ENCODE measurements at places on chromosomes 11 and 22.

GRCh38 chr11:109416601-109417000 lies 5.4 kb upstream of the C11orf87 start:
- DNase-seq = no peak

DNA sequence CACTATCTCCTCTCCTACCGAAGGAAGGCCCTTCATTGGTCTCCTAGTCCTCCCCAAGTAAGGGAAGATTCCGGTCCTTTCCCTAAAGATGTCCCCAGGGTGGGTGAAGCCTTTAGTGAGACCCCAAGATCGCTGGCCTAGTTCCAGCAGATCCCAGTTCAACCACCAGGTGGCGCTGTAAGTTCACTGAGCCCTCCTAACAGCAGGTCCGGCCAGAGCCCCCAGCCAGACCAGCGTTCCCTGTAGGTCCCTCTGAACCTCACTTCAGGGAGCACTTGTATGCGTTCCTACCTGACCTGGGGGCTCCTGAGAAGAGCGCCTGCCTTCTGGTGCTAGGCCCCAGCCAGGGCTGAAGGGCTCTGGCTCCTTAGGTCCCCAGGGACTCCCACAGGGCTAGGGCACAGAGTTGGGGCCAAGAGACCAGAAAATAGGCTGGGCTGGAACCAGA lies 38.1 kb downstream of the LMO1 start:
- DNase-seq = no peak

DNA sequence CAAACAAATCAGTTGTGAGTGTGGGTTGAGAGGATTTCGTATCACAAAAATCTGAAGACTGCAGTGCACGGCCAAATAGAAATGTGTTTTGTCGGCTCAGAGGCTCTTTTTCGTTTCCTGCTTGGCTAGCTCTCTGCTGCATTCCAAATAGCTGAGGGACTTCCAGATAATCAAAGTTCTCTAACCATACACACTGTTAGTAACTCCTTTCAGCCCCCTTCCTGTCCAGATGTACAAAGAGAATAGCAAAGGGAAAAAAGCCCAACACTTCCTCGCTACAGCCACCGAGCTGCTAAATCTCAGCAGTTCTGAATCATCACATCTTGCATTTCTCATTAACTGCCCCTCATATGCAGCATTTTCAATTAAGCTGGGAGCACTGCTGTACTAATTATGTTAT lies 203.1 kb downstream of the TENM4 start:
- DNase-seq = no peak

DNA sequence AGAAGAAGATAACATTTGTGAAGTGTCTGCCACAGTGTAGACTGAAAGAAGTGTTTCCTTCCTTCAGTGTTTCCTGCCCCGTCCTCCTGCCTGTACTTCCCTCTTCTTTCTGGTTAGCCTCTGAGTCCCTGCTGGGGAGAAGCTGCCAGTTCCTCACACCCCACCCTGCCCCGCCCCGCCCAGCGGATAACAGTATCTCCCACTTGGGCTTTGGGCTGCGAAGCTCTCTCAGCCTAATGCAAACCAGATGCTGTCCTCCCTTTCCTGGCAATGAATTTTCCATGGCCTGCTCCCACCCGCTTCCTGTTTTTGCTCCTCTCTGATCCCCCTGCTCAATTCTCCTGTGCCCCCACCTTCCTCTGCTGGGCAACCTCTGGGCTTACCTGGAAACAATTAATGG lies 5.2 kb upstream of the RAB3IL1 start:
- no peak for DNase-seq

DNA sequence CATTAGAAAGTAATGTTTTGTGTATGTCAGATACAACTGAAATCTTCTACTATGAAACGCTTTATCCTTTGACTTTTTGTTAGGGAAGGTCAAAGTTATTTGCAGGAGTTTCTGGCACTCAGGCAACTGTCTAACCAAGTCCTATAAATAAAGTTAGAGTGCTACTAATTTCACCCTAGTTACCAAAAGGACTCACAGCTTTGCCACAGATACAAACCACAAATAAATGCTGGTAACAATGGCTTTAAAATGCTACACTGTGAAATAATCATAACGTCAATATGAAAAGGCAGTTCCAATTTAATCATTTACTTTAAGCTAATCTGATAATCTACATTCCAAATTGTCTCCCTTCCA lies 124.3 kb downstream of the RBFOX2 start:
- no peak for DNase-seq

GRCh38 chr22:36926721-36927435 lies 13.4 kb downstream of the CSF2RB start:
- DNase-seq = no peak

DNA sequence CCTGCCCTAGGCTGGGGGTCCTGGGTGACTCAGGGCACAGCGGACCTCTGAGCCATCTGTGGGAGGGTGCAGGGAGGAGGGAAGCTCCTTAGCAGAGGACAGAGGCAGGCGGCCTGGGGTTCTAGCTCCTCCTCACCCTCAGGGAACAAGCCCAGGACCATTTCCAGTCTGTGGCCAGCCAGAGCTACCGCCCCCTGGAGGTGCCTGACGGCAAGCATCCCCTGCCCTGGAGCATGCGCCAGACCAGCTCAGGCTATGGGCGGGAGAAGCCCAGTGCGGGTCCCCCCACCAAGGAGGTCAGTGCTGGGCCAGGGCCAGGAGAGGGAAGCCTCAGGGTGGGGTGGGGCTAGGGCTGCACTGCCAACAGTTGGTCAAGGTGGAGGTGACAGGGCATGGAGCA lies 26.0 kb upstream of the LRRC10B start:
- DNase-seq = no peak

DNA sequence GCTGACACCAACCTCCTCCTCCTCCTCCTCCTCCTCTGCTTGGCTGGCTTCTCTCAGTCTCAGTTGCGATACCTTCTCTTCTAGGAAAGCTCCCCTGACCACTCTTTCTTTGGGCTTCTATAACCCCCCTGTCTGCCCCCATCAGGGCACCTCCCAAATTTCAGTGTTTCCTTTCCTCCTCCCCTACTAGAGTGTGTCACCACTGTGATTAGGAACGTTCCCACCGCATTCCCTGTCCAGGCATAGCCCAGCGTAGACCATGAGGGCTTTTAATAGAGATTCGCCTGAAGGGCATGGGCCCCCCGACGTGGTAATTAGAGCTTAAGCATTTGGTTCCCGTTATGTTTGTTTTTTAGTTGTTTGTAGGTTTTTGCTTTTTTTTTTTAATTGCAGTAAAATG lies 65.5 kb downstream of the KIAA1671 start:
- DNase-seq = no peak

- no peak for DNase-seq
Measured at GRCh38 chr22:35915477-35916013, 113.1 kb downstream of the RBFOX2 start.

DNA sequence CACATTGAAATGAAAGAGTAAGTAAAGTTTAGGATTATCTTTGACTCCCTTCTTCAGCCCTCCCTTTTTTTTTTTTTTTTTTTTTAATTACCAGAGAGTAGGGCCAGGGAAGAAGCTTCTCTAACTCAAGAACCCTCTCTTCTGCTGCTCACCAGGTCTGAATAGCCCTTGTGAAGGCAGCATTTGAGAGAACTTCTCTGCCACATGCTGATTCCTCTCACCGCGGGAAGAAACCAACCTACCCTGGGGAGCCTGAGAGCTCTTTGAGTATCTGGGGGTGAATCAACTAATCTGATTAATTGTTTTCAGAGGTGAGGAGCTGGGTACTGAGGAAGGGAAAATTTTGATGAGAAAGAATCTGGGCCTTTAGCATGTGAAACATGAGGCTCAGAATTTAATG lies 434.5 kb upstream of the CCDC90B start:
- no peak for DNase-seq

- peak; percentile 65 for DNase-seq
Measured at GRCh38 chr22:29821291-29822016, 16.6 kb downstream of the ASCC2 start.

DNA sequence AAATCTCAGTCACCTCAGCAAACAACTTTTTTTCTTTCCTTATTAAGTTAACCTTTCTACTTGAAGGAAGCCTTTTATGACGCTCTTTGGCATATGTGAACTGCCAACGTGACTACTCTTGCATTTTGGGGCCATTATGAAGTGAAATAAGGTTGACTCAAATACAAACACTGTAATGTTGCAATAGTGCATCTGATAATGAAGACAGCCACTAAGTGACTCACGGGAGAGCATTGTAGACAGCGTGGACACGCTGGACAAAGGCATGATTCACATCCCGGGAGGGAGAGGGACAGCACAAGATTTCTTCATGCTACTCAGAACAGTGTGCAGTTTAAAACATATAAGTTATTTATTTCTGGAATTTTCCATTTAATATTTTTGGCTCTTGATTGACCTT lies 560.8 kb downstream of the ETS1 start:
- no peak for DNase-seq

DNA sequence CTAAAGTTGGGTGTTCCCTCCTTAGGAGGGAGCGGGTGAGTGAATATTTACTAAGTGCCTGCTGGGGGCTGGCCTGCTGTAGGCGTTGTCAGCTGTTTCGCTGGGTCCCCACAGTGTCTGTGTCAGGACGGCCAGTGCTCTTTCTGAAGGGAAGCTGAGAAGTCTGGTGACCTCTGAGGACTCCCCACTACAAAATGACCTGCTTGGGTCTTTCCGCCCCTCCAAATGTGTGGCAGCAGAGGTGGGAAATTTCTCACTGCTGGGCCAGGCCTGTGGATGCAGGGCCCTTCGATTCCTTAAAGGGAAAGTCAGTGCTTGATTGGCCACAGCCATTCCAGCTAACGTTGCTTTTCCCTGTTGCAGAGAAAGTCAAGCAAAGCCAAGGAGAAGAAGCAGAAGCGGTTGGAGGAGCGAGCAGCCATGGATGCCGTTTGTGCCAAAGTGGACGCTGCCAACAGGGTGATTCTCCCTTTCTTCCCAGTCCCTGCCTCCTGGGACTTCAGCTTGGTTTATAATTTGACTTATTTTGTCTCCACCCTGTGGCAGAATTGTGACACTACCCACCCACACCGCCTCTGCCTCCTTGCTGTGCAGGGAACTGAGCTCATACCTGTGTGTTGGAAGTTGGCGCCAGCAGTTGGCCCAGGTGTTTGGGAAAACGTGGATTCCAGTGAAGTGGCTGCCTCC lies 6.8 kb downstream of the NAA40 start:
- no peak for DNase-seq

- DNase-seq = no peak
Measured at GRCh38 chr11:36167729-36168128, 121.5 kb downstream of the COMMD9 start.

DNA sequence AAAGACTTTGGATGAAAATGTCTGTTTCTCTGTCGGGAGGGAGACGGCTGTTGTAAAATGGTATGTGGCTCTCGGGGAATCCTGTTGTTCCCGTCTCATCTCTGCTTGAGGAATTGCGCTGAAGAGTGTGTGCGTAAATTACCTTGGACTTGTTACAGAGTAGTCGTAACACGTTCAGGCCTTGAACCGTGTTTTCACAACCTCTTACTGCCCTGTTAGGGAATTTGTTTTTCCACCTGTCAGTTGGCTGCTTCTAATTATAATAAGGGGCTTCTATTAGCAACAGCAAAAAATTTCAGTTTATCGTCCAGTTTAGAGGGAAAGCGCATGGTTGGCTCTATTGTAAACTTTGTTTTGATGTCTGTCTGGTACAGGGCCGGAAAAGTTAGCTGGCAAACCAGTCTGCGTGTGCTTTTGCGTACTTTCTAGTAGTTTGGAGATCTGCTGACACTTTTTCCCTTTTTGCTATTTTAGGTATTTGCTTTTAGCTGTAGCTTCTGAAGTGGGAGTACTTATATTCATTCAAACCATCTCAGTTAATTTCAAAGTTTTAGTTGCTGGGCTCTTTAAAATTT lies 1.5 kb downstream of the HIPK3 start:
- peak; percentile 68 for DNase-seq

- DNase-seq = no peak
Measured at GRCh38 chr11:112697391-112698178, 263.6 kb upstream of the NCAM1 start.

DNA sequence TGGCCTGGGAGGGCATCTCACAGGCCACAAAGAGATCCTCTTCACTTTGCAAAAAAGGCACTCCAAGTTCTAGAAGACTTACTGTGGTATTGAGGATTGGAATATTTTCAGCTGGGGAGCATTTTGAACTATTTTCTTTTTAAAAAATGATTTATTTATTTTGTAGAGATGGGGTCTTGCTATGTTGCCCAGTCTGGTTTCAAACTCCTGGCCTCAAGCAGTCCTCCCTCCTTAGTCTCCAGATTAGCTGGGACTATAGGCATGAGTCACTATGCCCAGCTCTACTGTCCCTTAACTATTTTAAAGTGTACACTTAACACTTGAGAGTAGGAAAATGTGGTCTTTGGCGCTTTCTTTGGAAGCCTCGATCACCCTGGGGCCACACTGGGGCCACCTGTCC lies 24.9 kb upstream of the DGCR8 start:
- DNase-seq = no peak

- DNase-seq = no peak
Measured at GRCh38 chr11:73296501-73297230, 11.4 kb upstream of the ARHGEF17 start.

- no peak for DNase-seq
Measured at GRCh38 chr11:88100151-88100550, 75.1 kb downstream of the RAB38 start.

DNA sequence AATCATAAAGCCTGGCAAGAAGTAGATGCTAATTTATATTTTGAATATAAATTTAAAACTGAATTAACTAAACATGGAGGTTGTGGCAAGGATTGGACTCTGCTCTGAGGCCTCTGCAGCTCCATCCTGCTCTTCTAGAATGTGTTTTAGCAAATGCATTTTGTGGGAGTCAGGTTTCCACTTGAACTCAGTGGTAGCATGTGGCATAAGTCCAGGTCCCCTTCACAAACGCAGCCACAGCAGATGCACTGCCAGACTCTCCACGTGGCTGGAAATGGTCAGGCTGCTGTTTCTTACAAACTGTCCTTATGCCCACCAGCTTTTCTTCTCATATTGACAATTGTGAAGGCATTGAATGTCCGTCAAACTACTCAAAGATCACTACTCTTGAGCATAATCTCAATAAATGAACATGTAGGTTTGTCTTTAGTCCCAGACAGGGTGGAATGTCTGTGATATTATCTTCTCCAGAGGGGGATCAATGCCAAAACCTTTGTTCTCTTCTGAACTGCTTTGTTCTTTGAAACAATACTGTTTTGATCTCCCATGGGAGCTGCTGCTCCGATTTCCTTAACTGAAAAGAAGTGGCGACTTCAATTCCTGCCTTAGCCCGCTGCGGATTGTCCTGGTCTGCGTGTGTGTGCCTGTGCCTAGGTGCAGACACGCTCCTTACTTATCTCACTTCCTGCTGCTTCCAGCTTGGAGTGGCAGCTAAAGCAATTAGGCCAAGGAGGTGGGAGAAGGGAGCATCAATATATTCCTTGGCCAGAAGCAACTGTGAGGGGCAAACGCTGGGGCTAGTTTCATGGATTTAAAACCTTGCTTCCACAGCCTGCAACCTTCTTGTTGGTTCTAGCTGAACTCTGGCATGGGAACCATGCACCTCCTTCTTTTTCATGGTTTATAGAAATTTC lies 24.2 kb downstream of the EIF4G2 start:
- peak; percentile 65 for DNase-seq

DNA sequence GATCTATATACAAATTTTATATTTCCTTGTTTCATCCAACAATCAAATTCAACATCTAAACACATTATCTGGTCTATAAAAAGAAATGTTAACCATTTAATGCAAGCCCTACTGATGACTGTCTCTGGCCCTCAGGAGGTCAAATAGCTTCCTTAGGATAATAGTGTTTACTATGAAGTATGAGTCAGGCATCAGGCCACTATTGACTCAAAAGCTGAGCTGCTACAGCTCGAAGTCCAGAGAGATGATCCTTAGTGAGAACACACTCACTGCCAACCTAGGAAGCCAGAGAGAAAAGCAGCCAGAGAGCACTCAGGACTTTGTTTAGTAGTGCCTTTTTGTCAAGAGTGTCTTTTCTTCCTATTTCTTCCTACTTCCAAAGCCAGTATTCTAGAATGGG lies 171.8 kb downstream of the SOX6 start:
- DNase-seq = no peak

Measured in NCI-H187 treated with DMSO at 0.1 percent for 48 hours (cell line).